Stimulated activated CD4-positive, alpha-beta T cell treated with anti-CD3 and anti-CD28 coated beads, Interleukin-2, amount 100 ng/mL, for 48 hours (primary cell): ENCODE measurements at places on chromosomes 7 and 10.

GRCh38 chr10:29050081-29050480 is 238.8 kb upstream of the LYZL1 start:
- no peak for DNase-seq

DNA sequence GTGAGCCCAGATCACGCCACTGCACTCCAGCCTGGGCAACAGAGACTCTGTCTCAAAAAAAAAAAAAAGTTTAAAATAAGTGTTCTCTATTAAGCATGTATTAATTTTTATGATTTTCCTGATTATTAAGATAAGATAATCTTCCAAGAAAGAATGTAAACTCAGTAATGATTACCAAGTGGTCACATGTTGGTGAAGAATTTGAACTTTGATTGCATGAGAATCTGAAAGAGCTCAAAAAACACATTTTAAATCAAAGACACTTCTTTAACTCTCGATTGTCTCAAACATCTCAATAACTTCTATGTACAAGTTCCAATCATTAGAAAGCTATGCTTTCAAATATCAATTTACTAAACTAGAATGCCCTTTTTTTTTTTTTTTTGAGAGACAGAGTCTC is 33.8 kb downstream of the SNX8 start:
- no peak for DNase-seq

DNA sequence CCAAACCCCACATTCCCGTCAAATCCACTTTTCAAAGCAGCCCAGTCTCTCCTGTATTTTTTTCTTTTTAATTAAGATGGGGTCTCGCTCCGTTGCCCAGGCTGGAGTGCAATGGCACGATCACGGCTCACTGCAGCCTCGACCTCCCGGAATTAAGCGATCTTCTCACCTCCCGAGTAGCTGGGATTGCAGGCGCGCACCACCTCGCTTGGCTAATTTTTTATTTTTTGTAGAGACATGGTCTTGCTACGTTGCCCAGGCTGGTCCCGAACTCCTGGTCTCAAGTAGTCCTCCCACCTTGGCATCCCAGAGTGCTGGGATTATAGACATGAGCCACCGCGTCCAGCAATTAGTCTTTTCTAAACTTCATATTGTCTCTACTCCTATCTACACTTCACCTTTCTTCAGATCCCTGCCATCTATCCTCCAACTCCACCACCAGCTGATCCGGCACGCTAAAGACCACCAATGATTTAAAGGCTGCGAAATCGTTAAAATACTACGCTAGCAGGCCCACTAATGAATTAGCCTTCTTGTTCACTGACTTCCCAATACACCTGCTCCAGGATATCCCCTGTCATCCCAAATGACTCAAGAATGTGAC is 525 bp upstream of the CHUK start:
- no peak for DNase-seq

DNA sequence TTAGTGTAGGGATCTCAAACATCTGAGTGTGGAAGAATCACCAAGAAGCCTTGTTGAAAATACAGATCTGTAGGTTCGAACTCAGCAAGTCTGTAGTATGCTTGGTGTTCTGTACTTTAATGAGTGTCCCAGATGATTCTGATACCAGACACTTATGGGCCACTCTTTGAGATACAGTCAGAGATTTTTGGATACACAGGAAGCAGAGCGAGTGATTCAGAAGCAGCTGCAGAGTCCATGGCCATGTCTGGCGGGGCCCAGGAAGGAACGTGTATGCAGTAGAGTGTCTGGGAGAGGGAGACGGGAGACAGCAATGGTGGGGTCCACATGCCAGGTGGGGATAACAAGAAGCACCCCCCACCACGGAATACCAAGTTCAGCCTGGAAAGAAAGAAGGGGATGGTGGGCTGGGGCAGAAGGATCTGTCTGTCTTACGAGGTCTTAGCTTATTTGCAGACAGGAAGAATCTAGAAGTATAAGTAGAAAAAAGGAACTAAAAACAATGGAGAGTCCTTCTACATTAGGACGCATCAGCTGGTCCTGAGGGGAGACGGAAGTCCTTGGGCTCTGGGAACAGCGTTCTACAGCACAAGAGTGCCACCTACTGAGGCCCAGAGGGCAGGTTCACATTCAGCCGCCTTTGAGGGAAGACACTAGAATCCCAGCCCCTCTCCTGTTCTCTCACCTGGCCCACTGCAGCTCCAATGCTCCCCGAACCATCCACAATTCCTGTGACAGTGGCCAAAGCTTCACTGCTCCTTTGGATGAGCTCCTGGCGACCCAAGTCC is 55.4 kb downstream of the SLC37A3 start:
- no peak for DNase-seq

GRCh38 chr10:71396084-71396710 is 523 bp upstream of the CDH23 start:
- DNase-seq = no peak

DNA sequence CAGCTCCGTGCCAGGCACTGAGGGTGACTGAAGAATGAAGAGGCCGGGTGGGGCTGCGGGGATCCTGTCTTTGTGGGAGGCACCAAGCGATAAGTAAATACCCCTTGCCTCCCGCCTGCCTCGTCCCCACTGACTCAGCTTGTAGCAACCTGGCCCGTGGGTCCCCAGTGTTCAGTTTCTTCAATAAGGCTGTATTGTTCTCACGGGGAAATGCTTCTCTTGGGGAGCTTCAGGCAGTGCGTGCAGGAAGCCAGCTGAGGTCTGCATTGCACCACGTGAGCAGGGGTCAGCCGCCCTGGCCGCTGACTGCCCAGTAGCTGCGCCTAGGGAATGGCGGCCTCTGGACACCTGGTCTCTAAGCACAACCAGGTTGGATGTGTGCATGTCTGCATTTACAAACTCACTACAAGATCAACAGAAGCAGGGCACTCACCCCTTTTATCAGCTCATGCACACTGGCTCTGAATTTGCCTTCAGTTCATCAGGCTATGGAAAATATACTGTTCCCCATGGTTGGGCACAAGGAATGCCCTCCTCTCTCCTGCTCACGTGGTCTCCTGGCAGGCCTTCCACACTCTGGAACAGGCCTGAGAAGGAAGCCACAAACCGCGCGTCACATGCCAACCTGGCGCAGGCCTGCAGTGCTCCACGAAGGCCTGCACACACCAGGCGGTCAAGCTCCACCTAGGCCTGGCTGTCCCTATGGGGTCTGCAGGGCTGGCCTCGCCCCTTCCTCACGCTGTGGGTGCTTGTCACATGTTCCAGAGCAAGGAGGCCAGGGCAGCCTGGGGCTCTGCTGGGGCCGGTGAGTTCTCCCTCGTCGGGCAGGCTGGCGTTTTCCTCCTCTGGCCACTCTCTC is 135.7 kb upstream of the RNF32 start:
- no peak for DNase-seq

DNA sequence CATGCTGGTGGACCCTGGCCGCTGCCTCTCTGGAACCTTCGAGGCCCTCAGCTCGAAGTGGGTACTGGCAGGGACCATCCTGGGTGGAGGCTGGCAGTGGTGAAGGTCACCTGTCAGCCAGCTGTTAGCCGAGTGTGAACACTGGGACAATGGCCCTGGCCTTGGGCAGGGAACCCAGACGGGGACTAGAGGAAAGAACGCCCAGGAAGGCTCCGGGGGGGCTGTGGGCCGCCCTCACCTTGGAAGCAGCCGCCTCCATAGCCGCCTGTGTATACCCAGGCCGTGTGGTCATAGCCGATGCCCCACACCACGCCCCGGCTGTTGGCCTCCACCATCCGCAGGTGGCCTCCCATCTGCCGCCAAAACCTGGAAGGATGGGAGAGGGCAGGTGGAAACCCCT is 17.6 kb downstream of the BHLHA15 start:
- DNase-seq = no peak

DNA sequence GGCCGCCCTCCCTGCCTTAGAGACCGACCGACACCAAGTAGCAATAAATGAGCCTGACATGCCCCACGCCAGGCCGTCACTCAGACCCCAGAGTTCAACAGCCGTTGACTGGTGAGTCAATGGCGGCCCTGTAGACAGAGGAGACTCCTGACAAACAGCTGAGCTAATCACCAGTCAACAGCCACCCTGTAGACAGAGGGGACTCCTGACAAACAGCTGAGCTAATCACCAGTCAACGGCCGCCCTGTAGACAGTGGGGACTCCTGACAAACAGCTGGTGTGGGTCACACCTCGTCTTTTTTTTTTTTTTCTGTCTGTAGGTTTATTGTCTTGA is 16.9 kb upstream of the KNDC1 start:
- DNase-seq = no peak

DNA sequence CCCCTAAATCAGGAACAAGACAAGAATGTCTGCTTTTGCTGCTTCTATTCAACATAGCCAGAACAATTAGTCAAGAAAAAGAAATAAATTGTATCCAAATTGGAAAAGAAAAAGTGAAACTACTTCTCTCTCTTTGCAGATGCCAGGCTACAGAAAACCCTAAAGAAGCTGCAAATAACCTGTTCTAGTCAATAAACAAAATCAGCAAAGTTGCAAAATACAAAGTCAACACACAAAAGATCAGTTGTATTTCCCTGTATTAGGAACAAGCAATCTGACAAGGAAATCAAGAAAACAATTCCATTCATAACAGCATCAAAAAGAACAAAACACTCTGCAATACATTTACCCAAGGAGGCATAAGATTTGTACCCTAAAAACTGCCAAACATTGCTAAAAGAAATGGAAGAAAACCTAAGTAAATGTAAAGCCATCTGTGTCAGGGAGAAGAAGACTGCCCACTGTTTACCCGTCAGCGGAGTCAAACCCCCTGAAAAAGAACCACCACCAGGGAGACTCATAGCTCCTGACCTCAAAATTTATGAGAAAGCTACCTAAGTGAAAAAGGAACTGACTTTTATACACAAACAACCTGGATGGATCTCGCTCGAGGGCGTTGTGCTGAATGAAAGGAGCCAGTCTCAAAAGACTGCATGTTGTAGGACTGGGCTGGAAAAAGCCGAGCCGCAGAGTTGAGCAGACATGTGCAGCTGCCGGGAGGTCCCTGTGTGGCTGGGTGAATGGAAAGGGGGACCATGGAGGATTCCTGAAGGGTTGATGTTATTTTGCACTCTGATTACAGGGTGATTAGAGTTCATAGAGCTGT is 263.1 kb downstream of the MAD1L1 start:
- no peak for DNase-seq

- no peak for DNase-seq
Observed at GRCh38 chr7:115177103-115177502, 255.2 kb downstream of the MDFIC start.

GRCh38 chr10:77180104-77180503 is 457.5 kb downstream of the KCNMA1 start:
- DNase-seq = no peak
